Amniotic stem cell (primary cell): ENCODE measurements at places on chromosomes 11 and 22.
A peak's percentile ranks its signal among the peaks of the same experiment; 100 is the strongest.

DNA sequence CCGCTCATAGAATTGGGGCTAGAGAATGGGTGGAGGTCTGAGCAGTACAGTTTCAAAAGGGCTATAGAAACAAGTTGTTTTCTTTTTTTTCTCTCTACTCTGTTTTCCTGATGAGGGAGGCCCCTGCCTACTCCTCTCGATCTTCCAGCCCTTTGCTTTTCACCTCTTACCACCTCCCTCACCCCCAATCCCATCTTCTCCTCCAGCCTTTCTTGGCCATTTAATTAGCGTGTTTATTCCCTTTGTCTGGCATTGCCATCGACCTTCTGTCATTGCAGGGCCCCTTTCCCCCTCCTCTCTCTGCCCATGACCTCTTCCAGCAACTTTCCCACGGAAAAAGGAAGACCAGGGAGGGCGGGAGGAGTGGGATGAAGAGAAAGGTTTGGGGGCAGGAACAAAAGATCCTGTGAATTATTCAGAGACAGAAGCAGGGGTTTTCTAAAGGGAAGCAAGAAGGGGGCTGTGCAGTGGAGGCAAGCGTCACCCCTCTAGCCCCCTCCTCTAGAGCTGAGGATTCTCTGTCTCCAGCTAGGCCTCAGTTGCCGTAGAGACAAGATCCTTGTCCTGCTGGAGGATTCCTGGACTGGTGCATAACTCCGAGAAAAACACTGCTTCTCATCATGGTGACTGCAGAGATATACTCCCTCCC, 12.9 kb downstream of the DTX4 start:
- no peak for DNase-seq

GRCh38 chr22:22446517-22446916, 62.0 kb downstream of the ZNF280B start:
- no peak for DNase-seq

- peak; percentile 88 for DNase-seq
These were observed 8.2 kb upstream of the TBC1D22A start for GRCh38 chr22:46754110-46754799.

DNA sequence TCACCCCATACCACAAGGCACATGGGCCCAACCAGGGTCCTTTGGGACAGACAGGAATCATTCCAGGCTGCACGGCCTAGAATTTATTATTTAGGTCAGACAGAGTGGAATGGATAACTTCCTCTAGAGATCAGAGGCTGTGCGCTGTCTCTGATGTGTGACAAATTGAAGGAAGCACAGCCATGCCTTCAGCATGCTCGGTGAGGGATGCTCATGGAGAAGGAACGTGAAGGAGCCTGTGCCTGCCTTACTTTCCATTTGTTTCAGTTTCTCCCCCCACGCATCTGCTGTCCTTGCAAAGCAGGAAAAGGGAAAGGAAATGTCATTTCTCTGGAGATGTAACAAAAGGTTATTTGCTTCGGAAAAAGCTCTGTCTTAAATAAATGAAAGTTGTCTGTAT, 644.1 kb downstream of the OPCML start:
- DNase-seq = no peak

- DNase-seq = no peak
These were observed 24.1 kb upstream of the POU2AF1 start for GRCh38 chr11:111403051-111403726.

DNA sequence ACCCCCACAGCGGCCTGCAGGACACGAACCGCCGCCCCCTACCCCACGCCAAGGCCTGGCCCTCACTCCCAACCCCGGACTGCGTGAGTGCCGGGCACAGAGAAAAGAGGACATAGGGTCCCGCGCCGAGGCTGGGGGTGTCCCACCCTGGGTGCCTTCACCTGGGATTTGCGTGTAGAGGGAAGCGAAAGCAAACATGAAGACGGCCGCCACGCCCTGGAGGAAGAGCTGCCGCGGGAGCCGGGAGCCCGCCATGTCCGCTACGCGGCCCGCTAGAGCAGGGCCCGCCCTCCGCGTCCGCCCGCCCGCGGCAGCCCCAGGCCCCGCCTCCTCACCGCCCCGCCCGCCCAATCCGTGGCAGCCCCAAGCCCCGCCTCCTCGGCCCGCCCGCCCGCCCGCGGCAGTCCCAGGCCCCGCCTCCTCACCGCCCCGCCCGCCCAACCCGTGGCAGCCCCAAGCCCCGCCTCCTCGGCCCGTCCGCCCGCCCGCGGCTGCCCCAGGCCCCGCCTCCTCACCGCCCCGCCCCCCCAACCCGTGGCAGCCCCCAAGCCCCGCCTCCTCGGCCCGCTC, at the start of gene LMF2:
Gene LMF2, minus strand, starts transcription at position 282 of the 570 bp plus-strand sequence. Its CDS starts 27 bp downstream, at position 255.
- no peak for DNase-seq

DNA sequence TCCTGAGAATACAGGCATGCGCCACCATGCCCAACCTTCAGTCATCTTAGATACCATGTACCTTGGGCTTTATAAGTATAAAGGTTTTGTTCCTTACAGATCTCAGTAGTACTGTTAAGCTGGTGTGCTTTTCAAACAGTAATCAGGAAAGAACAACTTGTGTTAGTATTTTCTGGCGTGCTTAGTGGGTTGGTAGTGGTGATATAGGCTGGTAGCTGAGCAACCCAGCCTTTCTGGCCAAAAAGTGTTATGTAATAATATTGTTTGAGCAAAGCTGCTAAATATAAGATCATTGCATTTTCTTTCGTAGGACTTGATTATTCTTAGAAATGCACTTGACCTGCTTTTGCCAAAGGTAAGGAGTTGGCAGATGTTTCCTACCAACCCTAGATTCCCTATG, 6.5 kb downstream of the ADSL start:
- no peak for DNase-seq

- no peak for DNase-seq
These were observed 62.8 kb downstream of the MORC2 start for GRCh38 chr22:30905696-30906341.

- DNase-seq = no peak
These were observed 1.0 kb downstream of the ADAMTS15 start for GRCh38 chr11:130449310-130449990.

- peak; percentile 63 for DNase-seq
These were observed 38.7 kb downstream of the EIF3F start for GRCh38 chr11:8025816-8026215.

DNA sequence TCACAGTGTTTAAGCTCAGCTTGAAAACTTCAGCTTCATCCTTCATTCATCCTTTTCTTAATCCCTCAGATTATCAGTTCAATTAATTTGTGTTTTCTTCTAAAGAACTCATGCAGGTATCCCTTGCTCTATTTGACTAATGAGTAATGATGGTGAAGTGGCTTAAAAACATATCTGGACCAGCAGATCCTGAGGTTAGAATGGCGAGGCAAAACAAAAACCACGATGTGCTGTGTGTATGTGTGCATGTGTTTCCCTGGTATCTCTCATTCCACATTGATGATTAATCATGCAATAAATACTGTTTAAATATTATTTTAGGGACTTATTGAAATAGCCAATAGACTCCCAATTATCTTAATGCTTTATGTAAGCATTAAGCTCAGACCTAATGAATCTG, 437.0 kb downstream of the DYNC2H1 start:
- no peak for DNase-seq

DNA sequence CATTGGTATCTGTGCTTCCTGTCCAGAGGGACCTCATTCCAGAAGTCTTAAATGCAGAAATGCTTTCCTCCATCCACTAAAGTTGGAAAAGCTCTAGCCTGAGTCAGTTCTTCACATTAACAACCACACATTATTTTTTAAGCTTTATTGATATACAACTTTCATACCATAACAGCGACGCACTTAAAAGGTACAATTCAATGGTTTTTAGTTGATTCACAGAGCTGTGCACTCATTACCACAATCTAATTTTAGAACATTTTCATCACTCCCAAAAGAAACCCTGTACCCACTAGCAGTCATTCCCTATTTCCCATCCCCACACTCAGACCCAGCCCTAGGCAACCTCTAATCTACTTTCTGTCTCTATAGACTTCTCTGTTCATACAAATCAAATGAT, 27.6 kb downstream of the GALNT18 start:
- DNase-seq = no peak

DNA sequence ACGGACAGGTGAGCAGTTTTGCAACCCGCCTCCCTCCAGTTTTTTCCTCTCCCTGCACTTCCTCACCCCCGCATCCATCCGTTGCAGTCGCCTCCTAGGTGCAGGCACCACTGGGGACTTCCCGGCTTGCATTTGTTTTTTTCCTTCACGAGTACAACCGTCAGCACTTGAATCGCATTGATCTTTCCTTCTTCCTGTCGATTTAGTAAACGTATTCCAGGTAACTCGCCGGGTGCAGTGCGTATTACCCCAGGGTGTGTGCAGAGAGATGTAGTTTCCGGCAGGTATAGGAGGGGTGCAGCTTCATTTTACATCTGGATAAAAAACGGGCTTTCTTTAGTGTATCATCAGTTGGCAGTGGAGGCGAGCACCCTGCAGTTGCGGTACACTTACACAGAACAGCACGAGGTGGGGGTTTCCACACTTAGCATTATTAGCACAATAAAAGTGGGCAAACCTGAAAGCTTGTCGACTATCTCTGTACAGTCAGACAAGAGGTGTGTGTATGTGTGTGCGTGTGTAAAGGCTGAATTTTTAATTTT, at the start of gene SORL1-AS1:
Gene SORL1-AS1, minus strand, starts transcription at position 359 of the 542 bp plus-strand sequence.
- DNase-seq = no peak

GRCh38 chr11:76380159-76380976, 564 bp downstream of the THAP12 start:
- DNase-seq = no peak
